ENCODE measurements at places on chromosomes 1 and 21. TPM values are rescaled to one million over a fixed set of nuclear protein-coding genes. Genes with fewer than 3 reads are reported as not detected.

LGR6 gene
- total RNA-seq: 0.42 TPM

FCGR3A gene
- 5.4 TPM for total RNA-seq

- ATAC-seq: no peak
Observed at GRCh38 chr21:45538381-45539045, 3.7 kb downstream of the SLC19A1 start.

DNA sequence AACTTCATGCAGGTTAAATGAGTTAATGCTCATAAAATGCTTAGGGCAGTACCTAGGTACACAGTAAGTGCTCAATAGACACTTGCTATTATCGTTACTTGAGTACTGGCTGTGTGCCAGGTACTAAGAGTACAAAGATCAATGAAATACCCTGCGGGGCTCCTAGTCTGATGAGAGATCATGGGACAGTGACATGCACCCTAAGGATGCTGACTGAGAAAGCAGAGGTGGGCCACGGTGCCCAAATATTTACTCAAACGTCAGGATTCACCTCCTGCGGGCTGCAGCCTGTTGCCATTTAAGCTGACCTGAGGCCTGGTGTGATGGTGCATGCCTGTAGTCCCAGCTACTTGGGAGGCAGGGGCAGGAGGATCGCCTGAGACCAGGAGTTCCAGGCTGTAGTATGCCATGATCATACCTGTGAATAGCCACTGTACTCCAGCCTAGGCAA lies 19.8 kb upstream of the LUZP1 start:
- no peak for ATAC-seq

DNA sequence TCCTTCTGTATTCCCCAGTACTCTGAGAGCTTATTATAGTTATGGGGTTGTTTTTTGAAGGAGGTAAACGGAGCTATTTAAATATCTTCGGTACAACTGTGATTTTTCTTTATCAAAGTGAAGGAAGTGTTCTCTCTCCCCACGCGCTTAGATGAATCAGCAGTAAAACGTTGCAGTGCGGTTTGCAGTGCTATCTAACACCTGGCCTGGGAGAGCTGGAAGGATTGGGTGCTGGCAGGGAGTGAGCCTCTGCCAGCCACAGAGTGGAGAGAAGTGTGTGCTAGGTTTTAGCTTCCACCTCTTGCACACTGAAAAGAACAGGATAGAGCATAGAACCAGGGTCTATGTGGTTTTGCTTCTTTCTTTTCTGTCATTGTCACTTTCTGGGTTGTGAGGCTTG lies 165.9 kb downstream of the SDCCAG8 start:
- no peak for ATAC-seq

- ATAC-seq: peak; percentile 69
Observed at GRCh38 chr1:117780687-117781475, 148.5 kb downstream of the GDAP2 start.

All from gastroesophageal sphincter (tissue), 4 donors.